ENCODE measurements at places on chromosomes 13 and 19.

DNA sequence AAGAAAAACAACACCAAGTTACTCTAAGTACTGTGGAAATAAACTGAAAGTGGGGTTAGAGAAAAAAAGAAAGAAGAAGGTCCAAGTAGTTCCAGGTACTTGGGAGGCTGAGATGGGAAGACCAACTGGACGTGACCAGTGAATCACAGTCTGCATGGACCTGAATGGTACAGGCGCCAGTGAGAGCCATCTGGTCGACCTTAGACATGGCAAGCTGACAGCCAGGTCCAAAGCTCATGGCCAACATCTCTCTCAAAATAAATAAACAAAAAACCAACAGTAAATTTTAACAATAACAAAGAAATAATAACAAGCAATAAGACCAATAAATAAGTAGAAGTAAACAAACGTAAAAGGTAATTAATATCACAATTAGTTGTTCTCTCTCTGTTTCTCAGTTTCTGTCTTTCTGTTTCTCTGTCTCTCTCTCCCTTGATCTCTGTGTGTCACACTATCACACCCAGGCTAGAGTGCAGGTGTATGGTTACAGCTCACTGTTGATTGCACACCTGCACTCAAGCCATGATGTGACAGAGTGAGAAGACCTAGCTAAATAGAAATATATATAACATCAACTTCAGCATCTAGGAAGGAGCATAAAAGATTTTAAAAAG is 31.6 kb upstream of the ZNF724 start:
- H3K27ac ChIP-seq, result no peak overlapping the region
- peaks cover 3% of the 10 kb centered on the region for H3K4me1 ChIP-seq
- no peak for DNase-seq
- no peaks in the 10 kb centered on the region for H3K36me3 ChIP-seq
- no peak overlapping the region for H3K4me3 ChIP-seq

DNA sequence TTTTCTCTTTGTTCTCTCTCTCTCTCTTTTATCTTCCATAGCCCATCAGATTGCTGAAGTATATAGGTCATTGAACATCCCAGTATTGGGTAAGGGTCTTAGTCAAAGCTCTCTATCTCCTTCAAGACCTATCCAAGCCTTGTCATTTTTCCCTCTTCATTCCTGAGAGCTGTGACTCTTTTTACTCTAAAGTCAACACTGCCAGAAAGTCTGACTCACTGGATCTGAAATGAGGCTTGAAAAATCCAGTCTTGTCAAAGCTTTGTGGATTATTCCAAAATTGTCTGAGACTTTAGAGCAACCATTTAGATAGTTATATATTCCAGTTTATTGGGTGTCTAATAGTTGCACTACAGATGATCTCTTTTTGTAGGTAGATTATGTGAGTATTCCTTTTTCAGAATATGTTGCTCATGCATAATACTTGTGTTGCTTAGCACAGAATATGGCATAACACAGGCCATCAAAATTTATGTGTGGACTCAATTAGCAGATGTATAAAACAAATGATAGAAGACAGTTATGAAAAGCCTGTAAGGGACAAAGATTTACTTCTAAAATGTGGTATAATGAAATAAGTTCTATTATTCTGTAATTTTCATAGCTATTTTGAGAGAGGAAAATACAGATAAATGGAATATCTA is 389.3 kb upstream of the PCDH9 start:
- H3K4me1 ChIP-seq, result no peaks in the 10 kb centered on the region
- no peaks in the 10 kb centered on the region for H3K36me3 ChIP-seq
- DNase-seq, result no peak

DNA sequence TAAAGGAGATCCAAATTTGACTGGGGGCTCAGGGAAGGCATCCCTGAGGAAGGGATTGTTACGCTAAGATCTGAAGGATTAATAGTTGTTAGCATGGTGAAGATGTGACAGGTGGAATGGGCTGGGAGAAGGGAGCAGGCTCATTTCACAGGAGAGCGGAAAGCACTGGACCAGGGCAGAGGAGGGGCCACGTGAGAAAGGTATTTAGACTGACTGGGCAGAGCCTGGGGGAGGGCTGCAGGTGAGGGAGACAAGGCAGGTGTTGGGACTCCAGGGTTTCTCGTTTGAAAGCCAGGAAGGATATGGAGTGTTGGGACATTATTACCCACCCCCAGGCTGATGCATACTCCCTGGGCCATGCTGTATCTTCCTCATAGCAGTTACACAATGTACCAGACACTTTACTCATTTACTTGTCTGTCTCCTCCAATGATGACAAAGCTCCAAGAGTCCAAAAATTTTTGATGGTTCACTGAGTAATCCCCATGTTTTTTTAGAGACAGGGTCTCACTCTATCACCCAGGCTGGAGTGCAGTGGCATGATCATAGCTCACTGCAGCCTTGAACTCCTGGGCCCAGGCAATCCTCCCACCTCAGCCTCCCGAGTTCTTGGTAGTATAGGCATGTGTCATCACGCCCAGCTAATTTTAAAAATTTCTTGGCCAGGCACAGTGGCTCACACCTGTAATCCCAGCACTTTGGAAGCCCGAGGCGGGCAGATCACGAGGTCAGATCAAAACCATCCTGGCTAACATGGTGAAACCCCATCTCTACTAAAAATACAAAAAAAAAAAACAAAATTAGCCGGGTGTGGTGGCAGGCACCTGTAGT is 2.3 kb downstream of the TRAPPC6A start:
- no peaks in the 10 kb centered on the region for H3K27me3 ChIP-seq
- H3K4me3 ChIP-seq, result peak overlapping the region; percentile 42
- peak overlapping the region; percentile 80 for H3K27ac ChIP-seq
- peaks cover 26% of the 10 kb centered on the region for H3K4me1 ChIP-seq
- H3K36me3 ChIP-seq, result peaks cover 4% of the 10 kb centered on the region
- no peak for DNase-seq

GRCh38 chr19:33702606-33703437 is 81.1 kb downstream of the CHST8 start:
- DNase-seq, result no peak
- no peak overlapping the region for H3K27ac ChIP-seq
- no peak overlapping the region for H3K4me3 ChIP-seq
- H3K4me1 ChIP-seq, result no peaks in the 10 kb centered on the region
- H3K27me3 ChIP-seq, result no peaks in the 10 kb centered on the region

GRCh38 chr13:40079721-40080120 is 424.3 kb downstream of the COG6 start:
- H3K27ac ChIP-seq, result no peak overlapping the region
- H3K36me3 ChIP-seq, result no peaks in the 10 kb centered on the region
- H3K4me1 ChIP-seq, result peaks cover 1% of the 10 kb centered on the region
- H3K4me3 ChIP-seq, result no peak overlapping the region
- H3K27me3 ChIP-seq, result no peaks in the 10 kb centered on the region
- no peak for DNase-seq

DNA sequence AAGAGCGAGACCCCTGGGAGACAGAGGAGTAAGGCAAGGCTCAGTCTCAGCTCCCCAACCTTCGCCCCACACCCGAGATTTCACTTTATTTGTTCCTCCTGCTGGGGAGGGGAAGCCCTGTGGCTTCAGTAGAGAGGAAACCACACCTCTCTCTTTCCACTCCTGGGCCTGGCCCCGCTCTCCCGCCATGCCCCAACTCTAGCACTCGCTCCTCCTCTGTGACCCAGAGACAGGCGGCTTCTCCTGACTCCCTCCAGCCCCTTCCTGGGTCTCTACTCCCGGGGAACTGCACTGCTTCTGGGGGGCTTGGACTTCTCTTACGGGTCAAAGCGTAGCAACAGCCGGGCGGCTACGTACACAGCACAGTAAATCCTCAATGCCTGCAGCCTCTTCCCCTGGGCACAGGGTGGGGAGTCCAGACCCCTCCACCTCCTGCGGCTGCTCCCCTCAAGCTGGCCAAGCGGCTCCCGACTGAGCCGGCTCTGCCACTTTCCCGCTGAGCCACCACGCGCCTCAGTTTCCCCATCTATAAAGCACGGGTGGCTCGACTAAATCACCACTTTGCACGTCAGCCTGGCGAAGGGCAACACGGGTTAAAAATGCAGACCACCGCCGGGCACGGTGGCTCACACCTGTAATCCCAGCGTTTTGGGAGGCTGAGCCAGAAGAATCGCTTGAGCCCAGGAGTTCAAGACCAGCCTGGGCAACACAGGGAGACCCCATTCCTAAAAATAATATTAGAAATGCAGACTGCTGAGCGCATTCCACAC is 1.4 kb downstream of the RNF126 start:
- H3K4me3 ChIP-seq, result peak overlapping the region; percentile 94
- peak overlapping the region; percentile 93 for H3K27ac ChIP-seq
- H3K4me1 ChIP-seq, result peaks cover 20% of the 10 kb centered on the region
- H3K36me3 ChIP-seq, result peaks cover 17% of the 10 kb centered on the region

DNA sequence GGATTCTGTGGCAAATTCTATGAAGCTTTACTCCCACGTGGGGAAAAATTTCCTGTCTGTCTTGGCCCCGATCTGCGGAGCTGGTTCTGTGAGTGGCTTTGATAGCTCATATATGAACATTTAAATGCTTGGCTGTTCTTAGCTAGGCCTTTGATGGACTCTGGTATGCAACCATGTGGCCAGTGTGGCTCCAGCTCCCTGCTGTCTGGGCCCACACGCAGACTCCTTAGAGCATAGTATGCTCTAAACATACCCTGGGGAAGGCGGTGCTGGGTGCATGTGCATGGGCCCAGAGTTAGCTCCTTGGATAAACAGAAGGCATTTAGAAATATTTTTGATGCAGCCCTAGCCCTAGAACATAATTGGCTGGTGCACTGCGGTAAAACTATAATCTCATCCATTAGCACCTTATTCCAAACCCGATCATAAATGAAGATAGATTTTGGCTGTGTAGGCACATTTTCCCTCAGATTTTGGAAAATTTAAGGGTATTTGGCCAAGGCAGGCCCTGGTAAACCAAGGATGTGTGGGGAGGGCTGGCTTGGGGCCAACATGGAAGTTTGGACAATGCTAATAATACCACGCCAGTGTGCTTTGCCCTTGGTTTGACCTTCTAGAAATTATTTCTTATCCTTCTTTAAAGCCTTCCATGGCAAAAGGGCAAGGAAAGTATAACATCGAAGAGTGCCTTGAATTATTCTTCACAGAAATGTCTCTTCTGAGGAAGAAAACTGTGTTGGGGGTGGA is 153.5 kb downstream of the LMO7 start:
- no peaks in the 10 kb centered on the region for H3K27me3 ChIP-seq
- no peak overlapping the region for H3K27ac ChIP-seq
- H3K36me3 ChIP-seq, result peaks cover 2% of the 10 kb centered on the region
- no peak for DNase-seq

- H3K36me3 ChIP-seq, result no peaks in the 10 kb centered on the region
- peak; percentile 18 for DNase-seq
- H3K4me3 ChIP-seq, result no peak overlapping the region
- peaks cover 8% of the 10 kb centered on the region for H3K27me3 ChIP-seq
- no peak overlapping the region for H3K27ac ChIP-seq
Observed at GRCh38 chr13:109874484-109875454, 88.4 kb upstream of the IRS2 start.

DNA sequence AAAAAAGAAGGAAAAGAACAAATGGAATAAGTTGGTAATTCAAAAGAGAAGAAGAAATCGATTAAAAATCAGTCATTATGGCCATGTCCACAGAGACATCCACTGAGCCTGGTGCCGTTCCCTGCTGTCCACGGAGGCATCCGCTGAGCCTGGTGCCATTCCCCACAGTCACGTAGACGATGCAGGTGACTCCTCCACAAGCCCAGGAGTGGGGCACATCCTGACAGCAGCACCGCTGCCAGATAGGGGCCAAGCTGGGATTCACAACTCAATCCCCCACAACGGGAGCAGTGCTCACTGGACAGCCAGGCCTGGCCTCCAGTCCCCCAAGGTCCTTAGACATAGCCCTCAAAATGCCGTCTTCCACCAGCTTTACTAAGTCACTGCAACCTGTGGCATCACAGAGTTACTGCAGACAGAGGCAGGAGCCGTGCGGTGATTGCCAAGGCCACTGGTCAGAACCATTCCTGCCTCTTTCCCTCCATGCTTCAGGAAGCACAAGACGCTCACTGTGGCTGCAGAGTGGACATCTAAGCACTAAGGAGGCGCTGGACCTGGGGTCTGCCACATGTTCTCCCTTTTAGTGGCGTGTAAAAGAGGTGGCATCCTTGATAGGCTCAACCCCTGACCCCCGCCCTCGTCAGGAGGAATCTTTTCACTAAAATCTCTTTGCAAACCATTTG is 131.5 kb upstream of the SPACA7 start:
- no peak overlapping the region for H3K4me3 ChIP-seq
- no peaks in the 10 kb centered on the region for H3K36me3 ChIP-seq
- H3K4me1 ChIP-seq, result no peaks in the 10 kb centered on the region
- H3K27ac ChIP-seq, result no peak overlapping the region
- no peaks in the 10 kb centered on the region for H3K27me3 ChIP-seq

DNA sequence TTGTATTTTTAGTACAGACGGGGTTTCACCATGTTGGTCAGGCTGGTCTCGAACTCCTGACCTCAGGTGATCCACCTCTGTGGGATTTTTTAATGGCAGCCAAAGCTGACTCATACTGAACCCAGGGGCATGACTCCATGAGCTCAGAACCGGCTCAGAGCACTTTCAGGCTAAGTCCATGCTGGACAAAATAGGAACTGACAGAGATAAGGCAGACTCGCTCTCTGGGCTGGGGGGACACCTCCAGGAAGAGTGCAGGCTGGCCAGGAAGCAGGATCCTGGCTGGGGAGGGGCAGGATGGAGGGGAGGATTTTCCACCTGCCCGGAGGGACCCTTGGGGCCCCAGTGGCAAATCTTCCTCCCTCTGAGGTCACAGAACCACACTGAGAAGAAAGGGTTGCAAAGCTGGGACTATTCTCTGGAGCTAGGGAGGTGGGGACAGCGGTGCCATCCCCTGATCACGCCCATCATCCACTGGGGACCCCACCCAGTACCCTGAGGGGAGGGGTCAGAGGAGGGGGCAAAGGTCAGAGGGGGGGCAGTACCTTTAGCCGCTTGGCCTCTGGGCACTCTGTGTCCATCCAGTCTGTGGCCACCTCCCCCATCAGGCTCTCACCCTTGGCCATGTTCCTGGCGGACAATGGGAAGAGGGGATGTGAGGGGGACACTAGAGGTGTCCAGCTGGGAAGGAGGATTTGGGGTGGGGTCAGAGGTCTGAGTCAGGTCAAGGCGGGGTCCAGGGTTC is 31.1 kb downstream of the NOTCH3 start:
- no peak overlapping the region for H3K27ac ChIP-seq
- no peak overlapping the region for H3K4me3 ChIP-seq
- no peaks in the 10 kb centered on the region for H3K27me3 ChIP-seq
- H3K4me1 ChIP-seq, result no peaks in the 10 kb centered on the region
- H3K36me3 ChIP-seq, result no peaks in the 10 kb centered on the region

GRCh38 chr19:13234518-13234917 is 84.3 kb downstream of the IER2 start:
- DNase-seq, result peak; percentile 81
- peaks cover 2% of the 10 kb centered on the region for H3K36me3 ChIP-seq
- H3K27me3 ChIP-seq, result peaks cover 6% of the 10 kb centered on the region
- peaks cover 6% of the 10 kb centered on the region for H3K4me1 ChIP-seq

GRCh38 chr19:46529622-46530451 is 34.2 kb upstream of the PNMA8B start:
- H3K4me1 ChIP-seq, result peaks cover 23% of the 10 kb centered on the region
- peak overlapping the region; percentile 39 for H3K27ac ChIP-seq
- H3K27me3 ChIP-seq, result no peaks in the 10 kb centered on the region
- peak overlapping the region; percentile 8 for H3K4me3 ChIP-seq
